Neural progenitor cell (in vitro differentiated cells): ENCODE measurements at places on chromosomes 1 and 21. TPM values are rescaled to one million over a fixed set of nuclear protein-coding genes. Genes with fewer than 3 reads are reported as not detected.

MARK1 gene
- total RNA-seq, result 12.1 and 13.2 TPM in 2 replicates

TNN gene
- total RNA-seq, result not detected in 2 replicates

FHAD1 gene
- 2.9 and 9.1 TPM in 2 replicates for total RNA-seq

C1orf115 gene
- 6.2 and 6.8 TPM in 2 replicates for total RNA-seq

PRRX1 gene
- total RNA-seq, result 0.09 and 0.19 TPM in 2 replicates

TMEM269 gene
- 0.31 and 0.47 TPM in 2 replicates for total RNA-seq

IVNS1ABP gene
- 136 and 193 TPM in 2 replicates for total RNA-seq

CYP4B1 gene
- not detected in 2 replicates for total RNA-seq

RNF186 gene
- not detected in 2 replicates for total RNA-seq

NFASC gene
- total RNA-seq, result 2.5 and 3.7 TPM in 2 replicates

WNT9A gene
- total RNA-seq, result 1.4 and 2.7 TPM in 2 replicates

AKR7A3 gene
- 0.96 TPM in 1 of 2 replicates, not detected in the other for total RNA-seq

HHIPL2 gene
- 0.09 TPM in 1 of 2 replicates, not detected in the other for total RNA-seq

GSTM1 gene
- 13.8 and 20.8 TPM in 2 replicates for total RNA-seq

RAB25 gene
- 2.4 and 7.7 TPM in 2 replicates for total RNA-seq

KCNJ9 gene
- total RNA-seq, result 0.09 TPM in 2 replicates

VSIG8 gene
- not detected in 2 replicates for total RNA-seq

EXO1 gene
- total RNA-seq, result 32.2 and 54.8 TPM in 2 replicates

AQP10 gene
- not detected in 2 replicates for total RNA-seq

DNASE2B gene
- not detected in 2 replicates for total RNA-seq

NUDT4B gene
- total RNA-seq, result 10.9 and 21.5 TPM in 2 replicates

OR2L13 gene
- not detected in 2 replicates for total RNA-seq

FAM78B gene
- 0.43 TPM in 1 of 2 replicates, not detected in the other for total RNA-seq

KRTAP19-3 gene
- total RNA-seq, result not detected in 2 replicates

SPRR1A gene
- not detected in 2 replicates for total RNA-seq

C8B gene
- total RNA-seq, result not detected in 2 replicates

ST6GALNAC5 gene
- 30.7 and 35.9 TPM in 2 replicates for total RNA-seq

KCNJ6 gene
- total RNA-seq, result not detected in 2 replicates

OR6F1 gene
- total RNA-seq, result not detected in 2 replicates

NEK2 gene
- total RNA-seq, result 56.0 and 93.3 TPM in 2 replicates

SDC3 gene
- 23.0 and 45.1 TPM in 2 replicates for total RNA-seq

ACOT11 gene
- total RNA-seq, result 0.51 and 1.7 TPM in 2 replicates

CELA3B gene
- total RNA-seq, result not detected in 2 replicates

LCE1E gene
- not detected in 2 replicates for total RNA-seq

FCRL5 gene
- not detected in 2 replicates for total RNA-seq

CRNN gene
- total RNA-seq, result not detected in 2 replicates

S100A12 gene
- total RNA-seq, result not detected in 2 replicates
